ENCODE measurements at places on chromosomes 5 and 9.

DNA sequence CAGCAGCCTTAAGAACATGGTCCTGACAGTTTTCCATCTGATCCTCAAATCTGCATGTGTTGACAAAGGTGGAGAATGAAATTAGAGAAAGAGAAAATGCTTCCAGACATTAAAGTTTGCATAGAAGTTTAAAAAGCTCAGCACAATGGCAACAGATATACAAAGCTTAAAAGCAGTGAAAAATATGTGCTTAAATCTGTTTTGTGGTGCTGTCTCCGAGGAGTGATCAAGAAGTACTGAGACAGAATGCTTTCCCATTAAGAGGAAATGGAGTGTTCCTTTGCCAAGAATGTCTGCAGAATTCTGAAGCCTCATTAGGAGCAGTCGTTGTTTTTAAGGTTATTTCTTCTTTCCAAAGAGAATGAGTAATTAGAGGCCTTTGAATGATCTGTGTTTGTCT, 131.4 kb downstream of the MCTP1 start:
- DNase-seq: no peak

- no peak for DNase-seq
Measured at GRCh38 chr5:132232465-132232864, 4.8 kb upstream of the P4HA2 start.

DNA sequence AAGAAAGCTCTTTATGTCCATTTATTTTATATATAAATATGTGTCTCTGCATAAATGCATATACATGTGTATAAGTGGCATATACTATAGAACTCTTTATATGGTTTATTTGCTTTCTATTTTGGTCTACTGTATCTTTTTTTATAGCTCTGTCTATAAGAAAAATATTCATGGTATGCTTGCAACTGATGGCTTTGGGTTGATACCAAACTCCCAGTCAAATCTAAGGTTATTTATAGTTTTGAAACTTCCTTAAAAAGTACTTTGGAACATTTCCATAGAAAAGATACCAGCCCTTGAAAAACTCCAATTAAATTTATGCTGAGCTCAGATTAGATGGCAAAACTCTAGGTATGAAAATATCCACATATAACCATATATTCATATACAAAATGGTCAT, 120.0 kb upstream of the KLF9 start:
- DNase-seq: no peak

DNA sequence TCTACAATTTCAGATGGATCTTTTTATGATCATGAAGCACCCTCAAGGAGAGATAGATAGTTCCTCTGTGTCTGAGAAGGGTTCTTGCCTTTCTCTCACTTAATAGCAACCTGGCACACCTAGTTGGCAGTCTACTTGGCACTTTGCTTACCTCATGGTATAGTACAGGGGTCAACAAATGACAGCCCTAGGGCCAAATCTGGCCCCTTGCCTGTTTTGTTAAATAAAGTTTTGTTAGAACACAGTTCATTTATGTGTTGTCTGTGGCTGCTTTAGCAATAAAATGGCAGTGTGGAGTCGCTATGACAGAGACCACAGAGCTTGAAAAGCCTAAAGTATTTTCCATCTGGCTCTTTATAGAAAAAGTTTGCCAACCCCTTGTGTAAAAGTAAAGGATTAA, 119.3 kb upstream of the CPEB4 start:
- no peak for DNase-seq

DNA sequence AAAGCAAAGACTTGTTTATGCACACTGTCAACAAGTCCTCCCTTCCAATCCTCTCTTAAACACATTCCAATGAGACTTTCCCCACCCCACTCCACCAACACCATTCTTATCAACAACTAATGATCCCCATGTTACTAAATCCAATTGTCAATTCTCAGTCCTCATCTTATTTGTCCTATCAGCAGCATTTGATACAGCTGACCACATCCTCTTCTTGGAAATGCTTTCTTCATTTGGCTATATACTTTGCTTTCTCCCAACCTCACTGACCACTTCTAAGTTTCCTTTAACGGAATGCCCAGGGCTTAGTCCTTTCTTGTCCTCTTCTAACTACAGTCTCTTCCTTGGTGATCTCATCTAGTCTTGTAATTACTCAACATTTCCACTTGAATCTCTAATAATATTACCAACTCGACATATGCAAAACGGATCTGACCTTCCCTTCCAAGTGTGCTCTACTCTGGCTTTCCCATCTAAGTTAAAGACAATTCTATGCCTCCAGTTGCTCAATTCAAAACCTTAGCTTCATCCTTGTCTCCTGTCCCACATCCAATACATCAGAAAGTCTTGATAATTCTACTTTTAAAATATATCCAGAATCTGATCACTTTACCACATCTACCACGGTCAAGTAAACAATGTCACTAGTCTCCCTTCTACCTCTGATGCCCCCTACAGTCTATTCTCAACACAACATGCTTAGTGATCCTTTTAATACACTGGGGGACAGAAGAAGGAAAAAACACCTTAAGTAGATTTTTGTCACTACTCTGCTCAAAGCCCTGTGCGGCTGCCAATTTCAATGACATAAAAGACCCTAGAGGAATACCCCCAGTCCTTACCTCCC, 25.5 kb downstream of the AGTPBP1 start:
- DNase-seq: no peak

GRCh38 chr5:99285606-99286005, 356.8 kb upstream of the CHD1 start:
- DNase-seq: no peak

- DNase-seq: no peak
Measured at GRCh38 chr9:114282104-114282485, 40.8 kb upstream of the ORM1 start.

- DNase-seq: no peak
Measured at GRCh38 chr9:34628656-34629490, at the start of gene ARID3C. TSS of gene ARID3C (minus strand) at chr9:34629066. CDS start at chr9:34628014, 1,052 bp downstream.

DNA sequence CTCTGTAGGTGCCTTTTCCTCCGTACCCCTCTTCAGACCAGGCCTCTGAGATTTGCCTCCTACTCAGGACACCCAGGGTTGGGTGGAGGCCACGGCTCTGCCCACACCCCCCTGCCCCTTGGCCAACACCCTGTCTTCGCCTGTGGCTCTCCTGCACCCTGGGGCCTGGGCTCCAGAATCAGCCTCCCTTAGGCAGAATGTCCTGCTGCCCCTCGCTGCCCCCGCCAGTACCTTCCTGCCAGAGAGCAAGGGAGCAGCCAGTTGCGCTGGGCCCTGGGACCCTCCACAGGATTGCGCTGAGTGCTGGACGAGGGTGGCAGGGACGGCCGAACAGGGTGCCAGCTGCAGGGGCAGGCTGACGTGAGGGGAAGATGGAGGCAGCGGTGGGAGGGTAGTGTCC, 53.5 kb downstream of the COL5A1 start:
- DNase-seq: no peak

GRCh38 chr5:112248623-112249022, 170.5 kb downstream of the EPB41L4A start:
- no peak for DNase-seq

DNA sequence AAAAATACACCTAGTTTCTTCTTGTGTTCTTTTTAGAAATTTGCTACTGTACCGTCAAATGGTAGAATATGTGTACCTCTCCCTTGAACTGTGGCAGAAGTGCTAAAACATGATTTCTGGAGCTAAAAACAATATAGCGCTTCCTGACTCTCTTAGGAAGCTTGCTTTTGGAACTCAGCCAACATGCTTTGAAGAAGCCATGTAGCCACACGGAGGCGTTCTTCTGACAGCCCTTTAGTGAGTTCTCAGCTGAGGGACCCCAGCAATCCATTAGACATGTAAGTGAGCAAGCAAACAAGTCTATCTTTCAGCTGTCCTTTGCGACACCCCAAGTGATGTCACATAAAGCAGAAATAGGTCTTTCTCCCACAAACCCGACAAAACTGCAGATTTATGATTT, 917.0 kb downstream of the CDH9 start:
- no peak for DNase-seq

- no peak for DNase-seq
Measured at GRCh38 chr9:98861781-98862504, 54.5 kb downstream of the GALNT12 start.

- DNase-seq: no peak
Measured at GRCh38 chr5:37251665-37252064, 2.5 kb upstream of the CPLANE1 start.

DNA sequence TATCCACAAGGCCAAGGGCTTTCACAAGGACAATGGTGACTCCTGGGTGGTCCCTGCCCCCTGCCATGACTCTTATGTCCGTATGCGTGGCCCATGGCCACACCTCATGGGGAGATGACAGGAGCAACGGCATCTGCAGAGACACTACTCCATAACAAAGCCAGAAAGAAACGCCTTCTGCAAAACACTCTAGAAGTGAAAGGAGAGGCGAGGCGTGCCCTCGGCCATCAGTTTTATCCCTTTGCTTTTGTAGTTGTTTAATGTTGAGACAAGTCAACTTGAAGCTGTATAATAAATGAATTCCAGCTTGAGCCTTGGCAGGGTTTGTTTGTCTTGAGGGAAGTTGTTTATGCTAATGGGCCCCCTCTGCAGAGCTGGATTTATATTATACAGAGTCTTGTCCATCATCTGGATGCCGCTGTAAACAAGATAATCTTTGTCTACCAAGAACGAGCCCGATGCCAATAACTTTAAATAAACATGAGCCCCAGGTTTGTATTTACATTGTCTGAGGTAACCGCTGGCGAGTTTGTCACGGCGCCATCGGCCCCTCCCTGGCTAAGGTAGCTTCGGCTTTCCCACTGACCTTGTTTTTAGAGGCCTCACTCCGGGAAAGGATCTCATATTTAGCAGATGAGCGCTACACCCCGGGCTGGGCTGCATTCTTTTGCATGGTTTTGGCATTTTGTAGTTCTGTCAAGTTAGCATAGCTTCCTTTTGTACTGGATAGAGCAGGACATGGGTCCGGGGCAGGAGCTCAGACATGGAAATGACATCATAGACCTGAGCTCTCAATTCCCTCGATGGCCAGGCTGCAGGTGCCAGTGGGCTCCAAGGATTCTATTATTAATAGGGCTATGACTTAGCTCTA, 165.3 kb downstream of the ERCC6L2 start:
- no peak for DNase-seq

- DNase-seq: no peak
Measured at GRCh38 chr5:95989283-95990048, 27.8 kb upstream of the ELL2 start.

GRCh38 chr9:37617161-37617560, 24.8 kb upstream of the TOMM5 start:
- no peak for DNase-seq

- DNase-seq: no peak
Measured at GRCh38 chr5:59763541-59763940, 130.0 kb downstream of the PDE4D start.
